ENCODE measurements at places on chromosomes 13 and 19. TPM values are rescaled to one million over a fixed set of nuclear protein-coding genes. Genes with fewer than 3 reads are reported as not detected.

Gene ZNF709
- 1.1 TPM for total RNA-seq

Gene SERPINE3
- total RNA-seq = not detected

Gene TSHZ3
- 2.5 TPM for total RNA-seq

Gene PROZ
- not detected for total RNA-seq

Gene CYP2S1
- total RNA-seq = 6.5 TPM

Gene SLC7A10
- total RNA-seq = 0.93 TPM

- no peak overlapping the region for H3K27ac ChIP-seq
- peaks cover 8% of the 10 kb centered on the region for H3K36me3 ChIP-seq
- no peak for DNase-seq
- no peaks in the 10 kb centered on the region for H3K27me3 ChIP-seq
- H3K4me1 ChIP-seq = no peaks in the 10 kb centered on the region
These were observed 41.4 kb upstream of the ZNF83 start for GRCh38 chr19:52679598-52679997.

GRCh38 chr19:18301718-18302111 is 20.3 kb upstream of the JUND start:
- no peak overlapping the region for H3K4me3 ChIP-seq
- H3K4me1 ChIP-seq = peaks cover 55% of the 10 kb centered on the region
- peak overlapping the region; percentile 72 for H3K27ac ChIP-seq
- no peaks in the 10 kb centered on the region for H3K27me3 ChIP-seq

DNA sequence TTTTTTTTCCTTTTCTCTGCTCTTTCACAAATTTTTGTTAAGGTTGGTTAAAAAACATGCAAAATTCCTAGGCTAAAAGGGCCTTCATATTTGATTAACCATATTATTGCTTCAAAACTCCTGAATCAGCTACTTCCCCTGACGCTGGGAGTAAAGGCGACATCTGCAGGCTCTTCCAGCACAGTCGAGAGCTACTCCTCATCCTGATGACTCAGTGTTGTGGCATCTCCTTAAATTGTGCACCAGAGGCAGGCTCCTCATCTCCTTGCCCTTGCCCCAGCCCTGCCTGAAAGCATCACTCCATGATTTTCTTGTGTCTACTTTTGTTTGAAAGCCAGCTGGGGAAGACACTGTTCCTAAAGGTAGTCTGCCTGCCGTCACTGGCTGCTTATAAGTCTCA is 24.5 kb upstream of the SOX1 start:
- DNase-seq = no peak
- H3K4me3 ChIP-seq = no peak overlapping the region

GRCh38 chr13:112802802-112803195 is 113.0 kb downstream of the ATP11A start:
- H3K36me3 ChIP-seq = peaks cover 13% of the 10 kb centered on the region
- no peak overlapping the region for H3K27ac ChIP-seq
- no peak overlapping the region for H3K4me3 ChIP-seq
- H3K4me1 ChIP-seq = no peaks in the 10 kb centered on the region
- no peaks in the 10 kb centered on the region for H3K27me3 ChIP-seq

GRCh38 chr13:31240921-31241320 is 41.1 kb downstream of the B3GLCT start:
- H3K36me3 ChIP-seq = no peaks in the 10 kb centered on the region
- H3K27me3 ChIP-seq = no peaks in the 10 kb centered on the region
- no peak for DNase-seq
- H3K4me1 ChIP-seq = no peaks in the 10 kb centered on the region

- peak; percentile 66 for DNase-seq
- no peak overlapping the region for H3K4me3 ChIP-seq
- H3K27ac ChIP-seq = no peak overlapping the region
- H3K36me3 ChIP-seq = no peaks in the 10 kb centered on the region
- peaks cover 21% of the 10 kb centered on the region for H3K4me1 ChIP-seq
- no peaks in the 10 kb centered on the region for H3K27me3 ChIP-seq
These were observed 10.8 kb downstream of the F2RL3 start for GRCh38 chr19:16899566-16900075.

GRCh38 chr13:30915691-30916541 is 9.8 kb downstream of the MEDAG start:
- peaks cover 3% of the 10 kb centered on the region for H3K36me3 ChIP-seq
- peaks cover 23% of the 10 kb centered on the region for H3K4me1 ChIP-seq
- H3K4me3 ChIP-seq = no peak overlapping the region
- no peak overlapping the region for H3K27ac ChIP-seq
- DNase-seq = no peak
- peaks cover 15% of the 10 kb centered on the region for H3K27me3 ChIP-seq
